ENCODE measurements at places on chromosomes 4 and X.

DNA sequence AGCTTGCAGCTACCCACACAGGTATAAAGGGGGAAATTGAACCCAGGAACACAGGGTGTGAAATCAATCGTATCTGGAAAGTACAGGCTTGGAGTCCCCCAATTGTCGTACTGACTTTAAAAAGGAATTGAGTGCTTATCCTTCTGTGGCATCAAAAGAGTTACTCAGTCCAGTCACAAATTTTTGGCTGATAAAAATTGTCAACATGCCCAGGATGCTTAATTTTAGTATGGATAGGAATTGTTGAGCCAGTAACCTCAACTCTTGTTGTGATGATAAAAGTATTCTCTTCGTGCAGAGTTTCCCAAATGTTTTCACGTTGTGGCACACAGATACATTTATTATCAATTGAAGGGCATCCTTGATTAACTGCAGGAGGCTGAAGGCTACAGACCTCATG is 43.6 kb upstream of the FTHL17 start:
- no peak for DNase-seq

GRCh38 chr4:85051526-85051925 is 85.0 kb upstream of the WDFY3 start:
- DNase-seq, result no peak

- DNase-seq, result no peak
These were observed 178.8 kb downstream of the SNCA start for GRCh38 chr4:89657931-89658700.

- DNase-seq, result no peak
These were observed 107.8 kb downstream of the STOX2 start for GRCh38 chr4:184012937-184013336.

Data from tibial artery (tissue), 4 donors.